ENCODE measurements at places on chromosomes 11 and 22.
A peak's percentile ranks its signal among the peaks of the same experiment; 100 is the strongest.

DNA sequence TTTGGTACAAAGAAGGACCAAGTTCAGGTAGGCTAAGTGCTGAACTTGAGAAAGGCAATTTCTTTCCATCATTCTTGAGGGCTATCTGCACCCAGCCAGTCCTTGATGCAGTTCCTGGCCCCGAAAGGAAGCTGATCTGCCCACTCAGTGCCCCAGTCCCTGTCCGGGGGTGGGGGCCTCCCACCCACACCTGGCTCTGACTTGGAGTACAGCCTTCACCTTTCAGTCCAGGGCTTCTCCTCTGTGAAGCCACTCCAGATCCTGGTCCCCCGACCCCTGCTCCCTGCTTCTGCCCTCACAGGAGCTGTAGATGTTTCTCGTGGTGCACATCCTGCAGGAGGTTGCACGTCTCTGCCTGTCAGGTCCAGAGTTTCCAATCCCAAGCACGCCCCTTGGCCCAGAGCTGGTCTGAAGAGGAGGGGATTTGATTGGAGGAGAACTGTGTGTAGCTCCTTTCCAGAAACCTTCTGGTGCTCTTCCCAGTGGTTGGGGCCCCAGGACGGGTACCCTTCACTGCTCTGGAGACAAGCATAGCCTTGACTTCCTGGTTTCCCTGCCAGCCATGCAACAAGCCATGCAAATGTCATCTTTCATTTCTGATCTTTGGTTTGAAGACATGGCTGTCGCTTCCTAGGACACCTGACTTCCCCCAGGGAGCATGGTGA, 75.3 kb downstream of the BCR start:
- no peak for DNase-seq

GRCh38 chr22:36423461-36424404, 36.0 kb upstream of the MYH9 start:
- DNase-seq: no peak

DNA sequence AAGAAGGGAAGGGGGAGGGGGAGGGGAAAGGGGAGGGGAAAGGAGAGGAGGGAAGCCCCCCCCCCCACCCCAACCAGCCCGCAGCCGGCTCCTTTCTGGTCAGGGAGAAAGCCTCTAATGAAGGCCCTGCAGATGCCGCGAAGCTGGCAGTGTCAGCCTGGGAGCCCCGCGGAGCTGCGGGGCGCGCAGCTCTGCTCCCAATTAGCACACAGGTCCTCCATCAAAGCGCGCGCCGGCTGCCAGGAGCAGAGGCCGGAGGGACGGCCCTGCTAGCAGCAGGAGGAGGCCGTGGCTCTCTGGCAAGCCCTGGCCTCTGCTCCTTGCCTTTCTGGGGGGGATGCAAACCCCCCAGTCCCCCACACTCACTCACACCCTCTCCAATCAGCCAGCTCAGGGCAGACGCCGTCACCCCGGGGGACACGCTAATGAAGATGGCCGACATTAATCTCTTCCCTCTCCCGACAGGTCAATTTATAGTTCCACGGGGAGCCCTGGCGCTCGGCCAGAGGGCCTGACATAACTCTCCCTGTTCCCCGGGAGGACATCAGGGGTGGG, 70.5 kb upstream of the TCF20 start:
- DNase-seq: peak; percentile 68

DNA sequence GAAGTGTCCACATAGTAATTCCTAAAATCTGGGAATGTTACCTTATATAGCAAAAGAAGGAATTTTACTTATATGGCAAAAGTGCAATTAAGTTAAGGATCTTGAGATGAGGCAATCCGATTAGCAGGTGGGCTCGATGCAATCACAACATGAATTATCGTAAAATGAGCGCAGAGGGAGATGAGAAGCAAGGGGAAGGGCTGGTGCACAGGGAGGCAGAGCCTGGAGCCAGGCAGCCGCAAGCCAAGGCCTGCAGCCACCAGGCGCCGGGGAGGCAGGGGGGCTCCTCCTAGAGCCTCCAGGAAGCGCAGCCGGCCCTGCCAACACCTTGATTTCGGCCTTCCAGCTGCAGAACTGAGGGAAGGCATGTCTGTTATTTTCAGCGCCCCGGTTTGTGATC, 85.7 kb downstream of the CELSR1 start:
- DNase-seq: no peak

DNA sequence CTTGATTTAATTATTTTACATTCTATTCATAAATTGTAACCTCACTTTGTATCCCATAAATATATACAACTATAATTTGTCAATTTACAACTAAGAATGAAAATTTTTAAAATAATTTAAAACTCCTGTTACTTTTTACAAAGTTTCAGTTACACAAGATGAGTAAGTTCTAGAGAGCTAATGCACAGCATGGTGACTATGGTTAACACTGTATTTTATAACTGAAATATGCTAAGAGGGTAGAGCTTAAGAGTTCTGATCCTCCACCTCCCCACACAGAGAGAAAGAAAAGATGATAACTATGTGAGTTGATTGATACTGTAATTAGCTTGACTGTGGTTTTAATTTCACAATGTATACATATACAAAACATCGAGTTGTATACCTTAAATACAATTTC, 412.5 kb upstream of the DDI1 start:
- DNase-seq: no peak

GRCh38 chr11:27367881-27368280, 4.9 kb upstream of the CCDC34 start:
- no peak for DNase-seq

GRCh38 chr22:39954584-39955055, 5.6 kb upstream of the TMA7B start:
- DNase-seq: no peak

DNA sequence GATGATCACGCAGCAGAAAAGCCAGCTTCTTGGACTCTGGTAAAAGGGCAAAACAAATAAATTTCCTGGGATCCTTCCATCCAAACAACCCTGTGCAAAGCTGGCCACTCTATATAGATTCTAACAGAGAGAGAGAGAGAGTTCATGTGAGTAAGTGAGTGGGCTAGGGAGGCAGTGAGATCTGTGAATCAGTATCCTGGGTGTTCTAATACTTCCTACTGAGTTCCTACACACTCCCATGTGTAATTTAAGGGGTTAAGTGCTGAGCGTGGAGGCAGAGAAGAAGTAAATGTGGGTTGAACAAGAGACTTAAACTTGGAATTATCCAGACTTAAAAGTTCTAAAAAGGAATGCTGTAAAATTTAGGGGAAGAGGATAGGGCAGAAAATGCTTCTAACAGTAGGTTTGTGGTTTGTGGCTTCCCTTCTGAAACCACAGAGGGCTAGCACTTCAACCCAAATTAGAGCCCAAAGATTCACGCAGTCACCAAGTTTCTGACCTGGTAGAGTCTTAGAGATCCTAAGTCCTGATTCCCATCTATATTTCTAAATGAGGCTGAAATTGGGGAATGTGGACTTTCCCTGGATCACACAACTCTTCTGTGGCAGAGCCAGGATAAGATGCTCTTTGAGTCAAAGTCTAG, 413.9 kb downstream of the TENM4 start:
- DNase-seq: no peak

- no peak for DNase-seq
Observed at GRCh38 chr11:126416542-126417090, 61.1 kb downstream of the ST3GAL4 start.

- DNase-seq: no peak
Observed at GRCh38 chr11:78763664-78764063, 189.0 kb upstream of the NARS2 start.

DNA sequence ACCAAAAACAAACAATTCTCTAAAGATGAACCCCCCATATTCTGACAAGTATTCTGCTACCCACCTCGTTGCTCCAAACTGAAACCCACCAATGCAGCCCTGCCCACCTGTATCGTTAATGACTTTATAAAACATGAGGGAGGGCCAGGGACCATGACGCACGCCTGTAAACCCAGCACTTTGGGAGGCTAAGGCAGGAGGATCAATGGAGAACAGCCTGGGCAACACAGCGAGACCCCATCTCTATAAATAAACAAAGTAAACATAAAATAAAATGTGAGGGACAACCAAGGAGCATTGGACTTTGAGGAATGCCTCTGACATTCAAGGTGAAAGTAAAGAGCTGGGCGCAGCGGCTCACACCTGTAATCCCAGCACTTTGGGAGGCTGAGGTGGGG, 39.8 kb upstream of the ATXN10 start:
- DNase-seq: no peak

- DNase-seq: no peak
Observed at GRCh38 chr11:17924713-17925112, 88.1 kb downstream of the SERGEF start.

DNA sequence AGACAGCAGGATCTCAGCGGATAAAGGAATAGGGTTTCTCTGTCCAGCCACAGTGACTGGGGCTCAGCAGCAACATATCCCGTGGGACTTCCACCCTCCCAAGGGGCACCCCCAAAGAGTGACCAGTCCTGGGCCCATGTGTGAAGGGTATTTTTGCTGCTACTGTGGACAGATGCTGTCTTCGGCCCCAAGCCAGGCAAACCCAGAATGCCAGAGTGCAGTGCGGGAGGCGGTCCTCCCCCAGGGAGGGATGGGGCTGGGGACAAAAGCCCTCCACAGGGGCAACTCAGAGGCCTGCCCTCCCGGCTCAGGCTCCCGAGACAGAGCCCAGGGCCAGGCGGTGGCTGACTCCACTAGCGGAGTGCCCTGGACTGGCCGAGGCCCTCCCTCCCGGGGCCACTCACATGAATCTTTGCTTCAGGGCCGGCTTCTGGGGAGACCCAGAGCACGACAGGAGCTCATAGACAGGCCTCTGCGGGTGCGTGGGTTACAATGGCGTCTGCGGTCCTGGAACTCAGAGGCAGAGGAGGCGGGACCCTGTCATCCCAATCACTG, 34.7 kb upstream of the WNT7B start:
- no peak for DNase-seq

- DNase-seq: no peak
Observed at GRCh38 chr11:7522121-7522520, 8.3 kb downstream of the PPFIBP2 start.

- DNase-seq: no peak
Observed at GRCh38 chr11:68810164-68810563, 31.6 kb downstream of the CPT1A start.

DNA sequence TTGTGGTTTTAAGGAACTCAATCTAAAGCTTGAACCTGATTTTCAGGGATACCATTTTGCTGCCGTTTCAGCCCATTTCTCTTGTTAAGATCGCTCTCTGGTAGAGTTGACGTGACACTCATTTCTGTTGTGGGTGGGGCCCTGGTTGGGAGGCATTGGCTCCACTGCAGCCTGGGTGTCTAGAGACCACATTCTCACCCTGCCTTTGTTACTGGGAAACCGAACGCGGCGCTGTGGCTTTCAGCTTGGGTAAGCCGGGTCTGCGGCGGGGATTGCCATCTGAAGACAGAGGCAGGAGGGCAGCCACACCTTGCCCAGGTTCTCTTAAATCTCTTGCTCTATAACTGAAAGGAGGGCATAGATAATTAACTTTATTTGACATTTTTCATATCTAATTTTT, 3.2 kb downstream of the EHF start:
- no peak for DNase-seq

DNA sequence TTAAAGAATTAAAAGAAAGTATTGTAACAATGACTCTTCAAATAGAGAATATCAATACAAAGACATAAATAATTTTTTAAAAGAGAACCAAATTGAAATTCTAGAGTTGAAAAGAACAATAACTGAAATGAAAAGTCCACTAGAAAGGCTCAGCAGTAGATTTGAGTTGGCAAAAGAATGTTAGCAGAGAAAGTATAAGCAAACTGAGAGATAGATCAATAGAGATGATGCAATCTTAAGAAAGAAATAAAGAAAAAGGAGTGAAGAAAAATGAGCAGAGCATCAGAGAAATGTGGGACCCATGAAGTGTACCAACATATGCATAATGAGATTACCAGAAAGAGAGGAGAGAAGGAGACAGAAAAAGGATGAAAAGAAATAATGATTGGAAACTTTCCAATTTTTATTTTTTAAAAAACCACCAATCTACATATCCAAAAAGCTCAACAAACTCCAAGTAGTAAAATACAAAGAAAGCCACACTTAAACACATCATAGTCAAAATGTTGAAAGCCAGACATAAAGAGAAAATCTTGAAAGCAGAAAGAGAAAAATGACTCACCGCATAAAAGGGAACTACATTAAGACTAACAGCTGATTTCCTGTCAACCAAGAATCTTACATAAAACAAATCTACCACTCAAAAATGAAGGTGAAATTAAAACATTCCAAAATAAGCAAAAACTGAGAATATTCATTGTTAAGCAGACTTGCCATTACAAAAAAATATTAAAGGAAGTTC, 20.9 kb downstream of the NCF4 start:
- DNase-seq: no peak

DNA sequence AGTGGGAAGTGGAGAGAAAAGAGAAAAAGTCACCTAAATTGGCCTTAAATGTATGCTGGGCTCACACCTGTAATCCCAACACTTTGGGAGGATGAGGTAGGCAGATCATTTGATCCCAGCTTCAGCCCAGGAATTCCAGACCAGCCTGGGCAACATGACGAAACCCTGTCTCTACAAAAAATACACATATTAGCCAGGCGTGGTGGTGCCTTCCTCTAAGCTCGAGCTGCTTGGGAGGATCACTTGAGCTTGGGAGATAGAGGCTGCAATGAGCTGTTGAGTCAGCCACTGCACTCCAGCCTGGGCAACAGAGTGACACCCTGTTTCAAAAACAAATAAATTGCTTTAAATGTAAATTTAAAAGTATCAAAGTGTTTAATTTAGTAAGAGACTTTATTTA, 3.9 kb downstream of the CBL start:
- DNase-seq: no peak

GRCh38 chr11:96167787-96168186, 175.2 kb downstream of the MAML2 start:
- no peak for DNase-seq

DNA sequence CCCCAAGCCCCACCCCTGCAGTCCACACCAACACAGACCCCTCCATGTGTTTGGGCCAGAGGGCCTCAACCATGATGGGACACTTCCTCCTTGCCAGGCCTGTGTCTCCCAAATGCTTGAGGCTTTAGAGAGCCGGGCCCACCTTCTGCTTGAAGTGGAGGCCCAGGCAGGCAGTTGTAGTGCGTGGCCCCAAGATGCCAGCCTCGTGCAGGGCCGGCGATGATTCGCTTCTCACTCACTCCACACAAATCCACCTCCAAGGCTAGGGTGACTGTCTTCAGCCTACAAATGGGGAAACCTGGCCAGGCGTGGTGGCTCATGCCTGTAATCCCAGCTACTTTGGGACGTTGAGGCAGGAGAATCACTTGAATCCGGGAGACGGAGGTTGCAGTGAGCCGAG, 5.7 kb downstream of the PRR5 start:
- no peak for DNase-seq

GRCh38 chr11:34136420-34136819, 31.0 kb downstream of the NAT10 start:
- DNase-seq: no peak

DNA sequence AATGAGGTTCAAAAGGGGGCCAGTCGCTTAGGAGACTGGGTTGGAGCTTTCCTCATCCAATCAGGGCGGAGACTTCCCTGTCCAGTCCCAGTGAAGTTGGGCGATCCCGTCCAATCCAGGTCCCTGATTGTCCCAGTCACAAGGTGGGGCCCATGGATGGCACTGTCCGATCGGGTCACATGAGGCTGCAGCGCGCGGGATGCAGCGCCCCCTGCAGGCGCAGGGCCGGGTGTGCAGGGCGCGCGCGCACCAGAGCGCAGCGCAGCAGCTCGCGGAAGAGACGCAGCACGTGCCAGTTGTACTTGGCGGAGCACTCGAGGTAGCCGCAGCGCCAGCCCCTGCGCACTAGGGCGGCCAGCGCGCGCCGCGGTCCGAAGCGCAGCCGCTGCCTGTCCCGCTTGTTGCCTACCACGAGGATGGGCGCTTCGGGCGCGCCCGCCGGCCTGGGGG, 2.3 kb downstream of the RASL10A start:
- DNase-seq: no peak

- no peak for DNase-seq
Observed at GRCh38 chr11:14310679-14311078, 48.3 kb downstream of the RRAS2 start.
